ENCODE measurements at places on chromosomes 1 and 21.
A peak's percentile ranks its signal among the peaks of the same experiment; 100 is the strongest.

- DNase-seq: no peak
Measured at GRCh38 chr1:5576673-5577065, 415.6 kb downstream of the NPHP4 start.

DNA sequence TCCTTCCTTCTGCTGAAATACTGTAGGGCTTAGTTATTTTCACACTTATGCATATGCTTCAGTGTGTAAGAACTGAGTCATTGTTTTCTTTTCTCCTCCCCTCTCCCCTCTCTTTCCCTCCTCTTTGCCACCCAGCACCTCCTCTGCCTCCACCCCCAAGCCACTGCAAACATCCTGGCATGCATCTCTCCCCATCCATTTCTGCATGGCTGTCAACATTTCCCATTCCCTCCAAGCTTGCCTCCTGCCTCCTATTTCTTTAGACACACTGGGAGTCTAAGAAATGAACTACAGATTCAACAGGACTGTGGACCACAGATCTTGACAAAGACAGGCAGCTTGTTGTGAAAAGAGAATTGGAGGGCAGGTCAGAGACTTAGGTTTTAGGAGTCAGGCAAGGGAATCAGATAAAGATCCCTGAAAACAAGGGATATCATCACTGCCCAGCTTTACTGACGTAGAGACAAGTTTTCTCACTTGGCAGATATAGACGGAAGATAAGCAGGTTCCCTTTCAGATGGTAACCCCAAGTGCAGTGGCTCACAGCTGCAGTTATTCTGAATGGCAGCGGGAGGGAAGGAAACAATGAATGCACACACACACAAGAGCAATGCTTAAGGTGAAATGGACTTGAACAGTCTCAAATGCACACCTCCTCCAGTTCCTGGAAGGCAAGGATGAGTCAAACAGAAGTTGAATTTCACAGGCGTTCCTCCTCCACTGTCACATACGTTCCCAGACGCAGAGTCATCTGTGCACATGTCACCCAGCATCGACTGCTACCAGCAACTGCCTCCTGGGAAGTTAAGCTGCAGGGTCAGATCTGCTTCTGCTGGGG lies 56.1 kb downstream of the HIVEP3 start:
- DNase-seq: peak; percentile 77

GRCh38 chr1:93468662-93469061 lies 20.7 kb downstream of the FNBP1L start:
- DNase-seq: no peak

- peak; percentile 9 for DNase-seq
Measured at GRCh38 chr1:39539252-39539790, 37.3 kb downstream of the PABPC4 start.

GRCh38 chr1:153190373-153190772 lies 12.9 kb upstream of the LELP1 start:
- DNase-seq: no peak

DNA sequence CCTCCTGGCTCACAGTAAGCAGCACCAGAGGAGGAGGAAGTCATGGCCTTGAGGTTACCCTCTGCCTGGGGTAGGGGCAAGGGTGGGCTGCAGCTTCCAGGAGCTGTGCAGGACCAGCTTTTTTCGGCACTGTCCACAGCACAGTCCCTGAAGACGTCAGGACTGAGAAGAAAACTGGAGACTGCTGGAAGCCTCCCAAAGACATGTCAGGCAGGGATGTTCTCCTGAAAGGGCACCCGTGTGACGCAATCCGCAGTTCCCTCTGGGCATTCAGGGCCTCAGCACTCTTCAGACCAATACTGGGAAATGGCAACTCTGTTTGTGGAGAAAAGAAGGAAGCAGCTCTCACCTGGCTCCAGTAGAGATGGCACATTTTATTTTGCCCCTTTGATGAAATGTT lies 64.8 kb upstream of the TENT5C start:
- DNase-seq: no peak

DNA sequence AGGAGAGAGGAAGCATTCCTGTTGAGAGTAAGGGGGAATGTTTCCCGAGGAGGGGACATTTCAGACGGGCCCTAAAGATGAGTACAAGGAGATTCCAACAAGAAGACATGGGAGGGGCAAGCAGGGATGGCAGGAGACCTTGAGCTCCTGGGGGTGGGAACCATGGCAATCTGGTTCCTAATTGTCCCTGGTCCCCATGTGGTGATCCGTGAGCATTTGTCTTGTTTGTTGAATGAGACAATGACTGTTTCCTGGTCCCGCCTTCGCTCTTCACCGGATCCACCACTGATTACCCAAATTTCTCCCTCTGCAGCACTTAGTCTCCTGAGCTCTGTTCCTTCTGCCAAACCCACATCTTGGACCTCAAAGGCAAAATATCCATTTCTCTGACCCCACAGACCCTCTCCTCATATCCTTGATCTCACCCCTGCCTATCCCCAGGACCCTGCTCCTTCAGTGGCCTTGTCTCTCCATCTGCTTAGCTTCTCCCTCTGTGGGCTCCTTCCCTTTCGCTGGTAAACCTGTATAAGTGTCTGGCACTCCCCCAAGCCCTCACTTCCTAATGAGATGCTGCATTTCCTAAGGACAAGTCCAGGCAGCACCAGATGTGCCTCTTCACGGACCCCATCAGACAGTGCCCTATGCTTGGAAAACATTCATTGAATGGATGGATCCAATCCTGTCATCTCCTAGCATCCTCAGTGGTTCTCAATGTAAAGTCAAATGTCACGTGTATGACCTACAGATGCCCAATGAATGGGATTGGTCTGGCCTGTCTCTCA lies 8.3 kb upstream of the CSF1 start:
- DNase-seq: no peak

GRCh38 chr1:154313066-154313356 lies 7.9 kb upstream of the AQP10 start:
- no peak for DNase-seq
